Thymus (tissue), 14 donors: ENCODE measurements at places on chromosomes 11 and 22. TPM values are rescaled to one million over a fixed set of nuclear protein-coding genes. Genes with fewer than 3 reads are reported as not detected.
A peak's percentile ranks its signal among the peaks of the same experiment; 100 is the strongest.

DNA sequence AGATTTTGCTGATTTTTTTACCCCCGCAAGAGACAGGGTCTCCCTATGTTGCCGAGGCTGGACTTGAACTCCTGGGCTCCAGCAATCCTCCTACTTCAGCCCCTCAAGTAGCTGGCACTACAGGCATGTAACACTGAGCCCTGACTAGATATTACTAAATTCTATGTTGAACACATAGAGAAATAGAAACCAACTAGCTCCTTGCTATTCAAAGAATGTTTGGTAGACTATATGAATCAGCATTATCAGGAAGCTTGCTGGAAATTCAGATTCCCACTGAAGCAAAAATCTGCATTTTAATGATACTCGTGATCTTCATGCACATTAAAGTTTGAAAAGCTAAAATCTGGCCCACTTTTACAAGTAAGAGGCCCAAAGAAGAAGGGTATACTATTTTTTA, 11.9 kb downstream of the TMEM41B start:
- no peak for DNase-seq

- DNase-seq = no peak
These were observed 977.9 kb upstream of the CCDC90B start for GRCh38 chr11:84264066-84264465.

DDTL gene
- total RNA-seq = 1.3 TPM

GLB1L3 gene
- 0.71 TPM for total RNA-seq

DNA sequence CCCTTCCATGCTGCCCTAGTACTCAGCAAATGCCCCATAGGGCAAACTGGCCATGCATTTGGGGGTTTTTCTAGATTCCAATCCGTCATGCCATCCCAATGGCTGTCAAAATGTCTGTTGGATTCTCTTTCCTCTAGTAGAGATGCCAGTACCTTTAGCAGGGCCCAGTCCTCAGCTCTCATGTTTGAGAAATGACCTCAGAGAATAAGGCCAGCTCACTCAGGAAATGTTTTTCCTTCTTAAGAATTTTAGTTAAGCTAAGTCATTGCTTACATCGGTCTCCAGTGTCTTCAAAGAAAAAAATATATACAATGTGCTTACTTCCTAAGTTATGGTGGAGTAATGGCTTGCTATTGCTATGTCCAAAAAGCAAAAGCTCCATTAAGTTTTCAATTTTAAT, 14.1 kb upstream of the ALKBH3 start:
- DNase-seq = no peak

GSTT2B gene
- 1.1 TPM for total RNA-seq

APOBEC3B gene
- total RNA-seq = 6.8 TPM

HTR3B gene
- total RNA-seq = 0.09 TPM

- DNase-seq = no peak
These were observed 18.7 kb upstream of the PEX26 start for GRCh38 chr22:18059094-18059417.

GRCh38 chr11:3853899-3854659, 1.4 kb upstream of the STIM1 start:
- peak; percentile 79 for DNase-seq

DNA sequence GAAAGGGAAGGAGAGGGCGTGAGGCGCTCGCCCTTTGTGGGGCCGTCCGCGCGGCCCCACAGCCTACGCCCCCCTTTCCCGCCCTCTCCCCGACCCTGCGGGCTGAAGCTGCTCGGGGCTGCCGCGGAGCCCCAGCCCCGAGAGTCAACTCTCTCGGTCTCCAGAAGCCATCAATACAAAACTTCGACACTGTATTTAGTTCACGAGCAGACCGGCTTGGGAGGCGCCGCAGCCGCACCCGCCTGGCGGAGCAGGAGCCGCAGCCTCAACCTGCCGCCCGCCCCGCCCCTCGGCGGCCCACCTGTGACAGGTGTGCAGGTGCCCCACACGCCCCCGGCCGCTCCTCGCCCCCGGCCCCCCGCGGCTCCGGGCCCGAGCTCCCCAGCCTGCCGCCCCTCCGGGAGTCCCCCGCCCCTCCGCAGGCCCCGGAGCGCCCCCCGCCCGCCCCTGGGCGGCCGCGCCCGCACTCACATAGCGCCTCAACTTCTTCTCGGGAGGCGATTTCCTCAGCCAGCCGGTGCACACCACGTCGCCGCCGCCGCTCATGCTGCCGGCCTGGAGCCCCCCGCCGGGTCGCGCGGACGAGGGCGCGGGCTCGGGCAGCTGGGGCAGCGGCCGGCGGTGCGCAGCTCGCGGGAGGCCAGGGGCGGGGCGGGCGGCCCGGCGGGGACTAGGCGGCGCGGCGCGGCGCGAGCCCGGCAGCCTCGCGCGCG, at the start of gene GAB2:
TSS of gene GAB2 (minus strand) at position 646 of the 713 bp plus-strand sequence. CDS start at position 546, 100 bp downstream.
- no peak for DNase-seq

DNA sequence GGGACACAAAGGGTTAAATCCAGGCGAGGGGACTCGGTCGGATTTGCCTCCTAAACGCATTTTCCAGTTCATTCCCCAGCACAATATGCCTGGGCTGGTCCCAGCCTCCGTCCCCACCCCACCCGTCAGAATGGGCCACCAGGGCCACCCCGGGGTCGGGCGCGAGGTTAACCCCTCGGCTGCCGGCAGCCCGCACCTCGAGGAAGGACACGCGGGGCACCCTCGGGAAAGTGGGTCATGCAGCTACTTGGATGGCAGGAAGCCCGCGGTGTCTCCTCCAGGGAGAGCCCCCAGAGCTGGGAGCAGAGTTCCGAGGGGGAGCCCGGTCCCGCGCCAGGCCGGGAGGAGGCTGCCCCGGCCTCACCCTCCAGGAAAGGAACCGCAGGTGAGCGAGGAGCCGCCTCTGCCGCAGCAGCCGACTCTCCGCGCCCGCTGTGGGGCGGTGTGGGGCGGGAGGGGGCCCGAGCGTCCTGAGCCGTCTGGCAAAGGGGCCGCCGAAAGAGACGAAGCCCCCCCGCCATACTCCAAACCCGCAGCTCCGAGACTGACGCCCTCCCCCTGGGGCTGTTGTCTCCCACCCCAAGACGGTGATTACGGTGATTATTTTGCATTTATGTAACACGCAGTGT, 1.4 kb downstream of the NECTIN1 start:
- DNase-seq = no peak

GRCh38 chr11:63768237-63769041, at the start of gene ZFTA:
ZFTA (minus strand) TSS chr11:63768775; CDS start chr11:63768622, 153 bp downstream.
- peak; percentile 61 for DNase-seq

GRCh38 chr11:118111744-118112035, 24.9 kb upstream of the SMIM35 start:
- no peak for DNase-seq

DNA sequence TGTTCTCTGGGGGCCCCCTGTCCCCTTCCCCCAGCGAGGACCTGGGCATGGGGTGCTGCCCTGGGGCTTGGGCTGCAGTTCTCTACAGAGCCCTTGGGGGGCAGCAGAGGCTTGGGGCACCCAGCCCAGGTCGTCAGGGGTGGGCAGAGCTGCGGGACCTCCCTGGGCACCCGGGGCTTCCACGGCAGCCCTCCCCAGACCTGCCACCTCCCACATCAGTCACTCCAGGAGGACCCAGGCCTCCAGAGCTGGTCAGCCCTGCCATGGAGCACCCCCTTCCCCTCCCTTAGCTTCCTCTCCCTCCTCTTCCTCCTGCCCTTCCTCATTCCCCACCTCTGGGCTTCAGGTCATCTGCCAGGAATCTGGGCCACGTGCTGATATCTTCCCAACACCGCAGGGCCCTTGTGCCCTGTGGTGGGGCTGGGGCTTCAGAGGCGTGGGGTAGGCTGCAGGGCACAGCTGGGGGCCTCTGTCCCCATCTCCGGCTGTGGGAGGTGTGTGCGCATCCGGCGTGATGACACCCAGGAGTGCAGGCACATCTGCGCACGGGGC, 5.8 kb downstream of the TSPAN4 start:
- no peak for DNase-seq

DNA sequence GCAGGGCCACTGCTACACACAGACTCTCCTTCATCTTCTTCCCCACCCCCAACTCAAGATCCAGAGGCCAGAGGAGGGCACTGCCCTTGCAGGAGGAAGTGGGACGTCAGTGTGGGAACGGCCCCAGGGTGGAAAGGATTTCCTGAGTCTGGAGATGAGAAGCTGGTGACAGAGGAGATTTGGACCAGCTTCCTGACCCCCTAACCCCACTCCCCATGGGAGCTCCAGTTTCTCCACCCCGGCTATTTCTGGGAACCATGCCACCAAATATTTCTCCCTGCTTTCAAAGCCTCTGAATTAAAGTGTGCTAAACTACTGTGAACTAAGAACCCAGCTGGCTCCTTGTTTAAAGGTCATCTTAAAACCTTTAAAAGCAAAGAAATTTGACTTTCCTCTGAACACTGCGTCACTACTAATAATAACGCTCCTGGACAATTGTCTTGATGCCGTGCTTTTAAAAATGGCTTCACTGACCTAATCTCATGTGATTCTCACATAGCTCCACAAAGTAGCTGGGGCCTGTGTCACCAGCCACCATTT, 46.6 kb downstream of the CWC15 start:
- DNase-seq = no peak

DNA sequence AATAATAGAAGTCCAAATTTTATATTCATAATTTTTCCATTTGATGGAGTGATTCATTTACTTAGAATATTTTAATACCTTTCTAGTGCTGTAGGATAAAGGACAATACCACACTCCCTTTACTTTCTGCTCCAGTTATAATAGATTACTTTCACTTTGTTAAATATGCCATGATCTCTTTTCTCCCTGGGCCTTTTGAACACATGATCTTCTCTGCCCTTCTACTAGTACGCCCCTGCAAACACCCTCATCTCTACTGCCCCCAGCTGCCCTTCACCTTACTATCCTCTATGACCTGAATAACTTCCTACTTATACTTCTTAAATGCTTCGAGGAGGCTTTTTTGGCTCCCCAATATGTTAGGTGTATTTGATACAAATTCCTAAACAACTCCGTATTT, 177.3 kb downstream of the GUCY1A2 start:
- no peak for DNase-seq

DNA sequence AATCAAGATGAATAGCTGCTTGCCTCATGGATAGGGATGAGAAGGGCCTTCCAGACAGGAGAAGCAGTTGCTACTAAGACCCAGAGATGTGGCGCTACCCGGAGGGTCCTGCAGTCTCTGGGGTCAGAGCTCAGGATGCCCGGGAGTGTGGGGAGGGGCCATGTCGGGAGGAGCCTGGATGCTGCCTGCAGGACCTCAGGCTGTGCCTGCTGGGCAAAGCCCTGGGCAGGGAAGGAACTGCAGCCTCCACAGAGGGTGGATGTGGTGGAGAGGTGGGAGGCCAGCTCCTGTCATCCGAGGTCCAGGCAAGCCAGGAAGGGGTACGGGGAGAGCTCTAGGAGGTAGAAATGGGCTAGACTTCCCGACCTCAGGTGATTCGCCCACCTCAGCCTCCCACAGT, 11.0 kb downstream of the PRR5 start:
- DNase-seq = no peak

NRGN gene
- 0.52 TPM for total RNA-seq

GRCh38 chr11:8337130-8337795, 73.6 kb upstream of the LMO1 start:
- no peak for DNase-seq

DCDC1 gene
- total RNA-seq = 0.28 TPM

TEX54 gene
- total RNA-seq = not detected

GRCh38 chr11:122115524-122116379, at the start of gene BLID:
BLID (minus strand) TSS chr11:122116215; CDS start chr11:122115922, 293 bp downstream.
- no peak for DNase-seq

HBG2 gene
- 5,270 TPM for total RNA-seq

GRCh38 chr11:73030130-73030529, 112.0 kb downstream of the FCHSD2 start:
- DNase-seq = no peak

GRCh38 chr22:16960884-16961249, 47.2 kb downstream of the GAB4 start:
- no peak for DNase-seq

DNA sequence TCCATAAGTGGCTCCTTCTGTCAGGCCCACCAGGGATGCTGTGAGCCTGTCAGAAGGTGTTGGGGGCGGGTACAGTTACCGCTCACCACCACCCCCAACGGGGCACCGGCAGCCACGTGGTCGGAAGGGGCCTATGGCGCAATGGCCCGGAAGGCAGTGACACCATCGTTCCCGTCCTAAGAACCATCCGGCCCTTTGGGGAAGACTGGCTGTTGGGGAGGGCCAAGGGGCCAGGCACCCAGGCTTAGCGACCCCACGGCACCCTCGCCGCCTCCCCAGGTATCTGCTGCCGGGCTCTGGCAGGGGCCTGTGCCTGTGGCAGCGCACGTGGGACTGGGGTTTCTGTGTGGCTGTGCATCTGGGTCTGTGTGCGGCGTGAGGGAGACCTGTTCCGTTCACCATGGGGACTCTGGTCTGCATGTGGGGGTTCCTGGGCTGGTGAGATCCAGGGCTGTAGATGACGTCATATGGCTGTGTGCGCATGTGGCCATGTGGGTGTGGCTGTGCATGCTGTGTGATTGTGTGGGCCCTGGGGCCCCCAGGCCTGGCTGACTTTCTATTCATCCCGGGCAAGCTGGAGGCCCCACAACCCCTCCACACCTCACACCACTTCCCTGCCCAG, 717 bp downstream of the OSM start:
- DNase-seq = no peak

DNA sequence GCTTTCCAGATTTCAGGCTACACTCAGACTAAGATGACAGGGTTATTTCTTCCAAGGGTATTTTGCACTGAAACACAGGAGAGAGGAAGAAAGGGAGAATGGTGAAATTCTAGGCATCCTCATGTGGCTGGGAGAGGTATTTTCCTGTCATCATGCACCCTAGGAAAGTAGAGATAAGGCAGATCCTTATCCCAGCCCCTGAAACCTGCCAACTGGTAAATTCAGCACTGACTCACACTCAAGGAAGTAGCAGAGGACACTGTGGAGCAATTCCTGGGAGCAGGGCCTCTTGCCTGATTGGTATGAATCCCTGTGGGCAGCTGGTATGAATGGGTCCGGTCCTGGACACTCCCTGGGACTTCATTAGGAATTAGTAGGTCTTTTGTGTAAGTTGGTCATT, 37.6 kb upstream of the SLC5A1 start:
- no peak for DNase-seq

DNA sequence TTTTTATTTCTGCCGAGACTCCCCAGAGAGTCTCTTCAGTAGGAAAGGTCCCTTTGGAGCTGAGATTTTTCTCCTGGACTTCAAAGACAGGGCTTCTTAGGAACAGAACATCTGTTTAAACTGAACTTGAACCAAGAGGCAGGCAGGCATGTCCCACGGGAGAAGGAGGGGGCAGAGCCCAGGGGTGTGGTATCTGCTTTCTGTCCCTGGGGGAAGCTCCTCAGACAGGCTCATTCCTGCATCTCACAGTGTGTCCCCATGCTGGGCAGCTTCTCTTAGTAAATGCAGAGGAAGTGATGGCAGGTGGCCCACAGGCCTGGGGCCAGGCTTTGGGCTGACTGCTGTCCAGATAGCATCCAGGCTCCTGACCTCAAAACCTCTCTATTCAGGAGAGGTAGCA, 47.3 kb downstream of the TSPAN18 start:
- no peak for DNase-seq
